ENCODE measurements at places on chromosomes 2 and 18.

DNA sequence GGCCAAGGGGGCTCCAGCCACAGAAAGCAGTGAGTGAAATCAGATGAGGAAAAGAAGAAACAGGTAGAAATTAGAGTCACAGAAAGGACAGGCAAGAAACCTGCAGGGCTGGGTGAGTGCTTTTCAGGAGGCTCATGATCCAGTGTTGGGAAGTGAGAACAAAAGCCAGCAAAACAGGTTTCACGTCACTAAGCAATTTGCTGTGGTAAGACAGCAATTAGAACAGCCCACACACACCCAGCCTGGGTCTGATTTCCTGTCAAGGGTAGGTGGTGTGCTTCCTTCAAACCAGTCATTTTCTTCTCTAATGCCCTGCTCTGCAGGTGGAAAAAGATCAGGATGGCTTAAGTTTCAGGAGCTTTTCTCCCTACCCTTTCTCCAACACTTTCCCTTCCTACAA is 52.9 kb upstream of the XDH start:
- DNase-seq = no peak

DNA sequence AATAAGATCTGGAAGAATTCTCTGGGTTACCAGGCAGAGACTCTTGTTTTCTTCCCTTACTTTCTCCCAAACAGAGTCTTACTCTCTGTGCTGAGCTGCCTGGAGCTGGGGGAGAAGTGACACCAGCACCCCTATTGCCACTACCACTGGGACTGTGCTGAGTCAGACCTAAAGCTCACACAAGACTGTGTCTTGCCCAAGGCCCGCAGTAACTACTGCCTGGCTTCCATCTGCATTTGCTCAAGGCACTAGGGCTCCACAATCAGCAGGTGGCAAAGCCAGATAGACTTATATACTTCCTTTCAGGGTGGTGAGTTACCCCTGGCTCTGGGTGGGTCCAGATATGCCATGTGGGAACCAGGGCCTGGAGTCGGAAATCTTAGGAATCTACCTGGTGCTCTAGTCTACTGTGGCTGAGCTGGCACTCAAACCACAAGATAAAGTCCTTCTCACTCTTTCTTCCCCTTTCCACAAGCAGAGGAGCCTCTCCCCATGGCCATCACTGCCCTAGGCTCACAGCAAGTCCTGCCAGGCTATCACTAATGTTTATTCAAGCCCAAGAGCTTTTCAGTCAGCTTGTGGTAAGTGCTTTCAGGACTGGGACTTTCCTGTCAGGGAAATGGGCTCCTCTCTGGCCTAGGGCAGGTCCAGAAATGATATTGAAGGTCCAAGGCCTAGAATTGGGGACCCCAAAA is 27.6 kb upstream of the SERPINB2 start:
- DNase-seq = no peak

DNA sequence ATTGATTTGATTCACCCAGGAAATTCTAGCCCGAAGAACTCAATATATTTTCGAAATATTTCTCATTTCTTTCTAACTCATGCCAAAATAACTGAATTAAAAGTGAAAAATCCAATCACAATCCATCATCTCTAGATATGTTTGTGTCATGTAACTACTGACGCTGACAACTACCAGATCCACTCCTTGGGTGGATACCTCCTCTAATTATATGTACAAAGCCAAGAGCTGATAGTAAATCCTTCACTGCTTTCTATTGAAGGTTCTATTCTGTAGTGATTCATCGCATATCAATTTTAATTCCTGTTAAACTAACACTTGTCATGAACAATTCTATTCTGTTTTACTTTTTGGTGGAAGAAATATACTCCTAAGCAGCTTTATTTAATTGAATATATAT is 1056.6 kb upstream of the NXPH2 start:
- no peak for DNase-seq

DNA sequence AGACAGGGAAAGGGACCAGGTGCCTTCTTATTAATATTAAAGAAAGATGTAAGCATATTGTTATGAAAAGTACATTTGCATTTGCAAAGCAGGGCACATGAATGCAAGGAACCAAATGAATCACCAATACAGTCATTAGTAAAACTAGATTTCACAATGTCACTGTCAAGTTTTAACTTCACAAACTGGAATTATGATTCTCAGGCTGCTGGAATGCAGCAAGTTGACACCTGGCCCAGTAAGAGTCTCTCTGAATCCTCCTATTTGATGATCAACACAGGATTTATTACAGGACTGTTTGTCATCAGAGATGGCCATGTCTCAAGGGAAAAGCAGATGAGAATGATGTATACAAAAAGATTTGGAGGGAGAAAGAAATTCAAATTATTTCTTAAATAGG is 72.9 kb upstream of the STK39 start:
- peak; percentile 9 for DNase-seq

DNA sequence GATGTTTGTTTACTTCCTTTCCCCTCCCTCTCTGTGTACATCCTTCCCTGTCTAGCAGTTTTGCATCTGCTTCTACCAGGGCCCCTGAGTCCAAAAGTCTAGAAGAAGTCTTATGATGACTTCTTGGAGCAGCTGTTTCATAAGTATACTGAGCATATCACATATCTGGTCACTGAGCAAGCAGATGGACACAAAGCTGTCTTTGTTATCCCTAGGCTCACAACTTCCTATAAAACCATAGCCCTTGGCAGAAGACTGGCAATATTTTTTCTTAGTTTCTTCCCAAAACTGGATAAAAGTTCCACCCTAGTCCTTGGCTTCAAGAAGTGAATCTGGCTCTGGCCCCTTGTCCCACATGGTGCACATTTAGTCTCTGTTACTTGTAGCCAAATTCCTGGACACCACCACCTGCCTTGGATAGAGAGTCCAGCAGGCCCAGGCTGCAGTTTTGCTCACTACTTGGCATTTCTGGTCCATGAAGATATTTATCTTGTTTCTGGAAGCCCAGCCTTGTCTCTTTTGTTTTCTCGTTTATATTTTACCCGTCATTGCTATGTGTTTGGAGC is 22.5 kb downstream of the THOC1 start:
- peak; percentile 3 for DNase-seq

DNA sequence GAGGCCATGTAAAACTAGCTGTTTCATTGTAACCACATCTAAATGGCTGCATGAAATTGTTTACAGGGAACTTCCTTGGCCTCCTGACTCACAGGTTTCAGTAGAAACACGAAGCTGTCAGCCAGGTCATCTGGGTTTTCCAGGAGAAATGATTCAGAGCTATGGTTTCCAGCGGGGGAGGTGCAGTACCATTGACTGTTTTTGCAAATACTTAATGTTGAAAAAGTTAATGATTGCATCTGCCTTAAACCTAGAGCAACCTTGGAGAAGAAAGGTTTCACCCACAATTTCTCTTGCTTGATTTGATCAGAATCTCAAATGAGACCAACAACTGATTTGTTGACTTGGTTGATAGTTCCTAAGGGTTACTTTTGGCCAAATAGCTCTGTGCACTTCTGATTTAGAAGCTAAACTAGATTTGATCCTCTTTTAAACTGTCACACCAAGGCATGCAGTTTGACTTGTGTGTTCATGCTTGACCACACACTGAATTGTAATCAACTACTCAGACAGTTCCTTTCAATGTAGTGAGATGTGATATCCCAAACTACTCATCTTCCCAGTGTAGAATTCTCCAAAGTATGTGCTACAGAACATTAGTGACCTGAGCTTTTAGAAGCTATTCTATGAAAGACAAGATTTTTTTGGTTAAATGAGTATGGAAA is 193.5 kb upstream of the CHST9 start:
- DNase-seq = no peak

- no peak for DNase-seq
Measured at GRCh38 chr18:63150326-63150725, 169.2 kb downstream of the BCL2 start.

DNA sequence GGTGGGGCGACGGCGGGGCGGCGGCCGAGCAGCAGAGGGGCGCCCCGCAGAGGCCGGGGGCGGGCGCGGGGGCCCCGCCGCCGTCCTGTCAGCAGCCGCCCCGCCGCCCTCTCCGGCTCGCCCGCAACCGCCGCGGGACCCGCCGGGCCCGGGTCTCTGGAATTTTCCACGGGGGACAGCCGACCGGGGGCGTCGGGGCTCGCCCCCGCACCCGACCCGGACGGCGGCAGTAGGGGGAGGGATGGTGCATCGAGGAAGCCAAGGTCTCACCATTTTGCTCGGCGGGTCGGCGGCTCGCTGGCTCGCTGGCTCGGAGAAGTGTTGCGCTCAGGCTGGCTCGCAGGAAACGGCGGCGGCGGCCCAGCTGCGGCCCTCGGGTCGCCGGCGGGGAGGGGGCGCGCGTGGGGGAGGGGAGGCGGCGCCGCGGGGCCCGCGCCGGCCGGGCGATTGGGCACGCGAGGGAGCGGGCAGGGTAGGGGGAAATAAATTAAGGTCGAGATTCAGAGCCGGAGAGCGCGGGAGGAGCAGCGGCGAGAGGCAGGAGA is 405 bp downstream of the PPP3R1 start:
- peak; percentile 44 for DNase-seq

DNA sequence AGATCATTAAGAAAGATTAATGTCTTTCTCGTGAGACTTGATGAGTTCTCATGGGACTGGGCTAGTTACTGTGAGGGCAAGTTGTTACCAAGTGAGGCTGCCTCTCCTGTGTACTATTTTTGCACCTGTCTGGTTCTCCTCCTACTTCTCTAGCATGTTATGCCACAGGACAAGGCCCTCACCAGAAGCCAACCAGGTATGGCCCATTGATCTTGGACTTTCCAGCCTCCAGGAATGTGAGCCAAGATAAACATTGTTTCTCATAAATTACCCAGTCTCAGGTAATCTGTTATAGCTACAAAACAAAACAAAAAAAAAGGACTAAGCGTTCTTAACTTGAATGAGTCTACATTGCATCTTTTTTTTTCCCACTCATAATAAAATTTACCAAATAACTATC is 184.1 kb downstream of the CDH7 start:
- DNase-seq = no peak

DNA sequence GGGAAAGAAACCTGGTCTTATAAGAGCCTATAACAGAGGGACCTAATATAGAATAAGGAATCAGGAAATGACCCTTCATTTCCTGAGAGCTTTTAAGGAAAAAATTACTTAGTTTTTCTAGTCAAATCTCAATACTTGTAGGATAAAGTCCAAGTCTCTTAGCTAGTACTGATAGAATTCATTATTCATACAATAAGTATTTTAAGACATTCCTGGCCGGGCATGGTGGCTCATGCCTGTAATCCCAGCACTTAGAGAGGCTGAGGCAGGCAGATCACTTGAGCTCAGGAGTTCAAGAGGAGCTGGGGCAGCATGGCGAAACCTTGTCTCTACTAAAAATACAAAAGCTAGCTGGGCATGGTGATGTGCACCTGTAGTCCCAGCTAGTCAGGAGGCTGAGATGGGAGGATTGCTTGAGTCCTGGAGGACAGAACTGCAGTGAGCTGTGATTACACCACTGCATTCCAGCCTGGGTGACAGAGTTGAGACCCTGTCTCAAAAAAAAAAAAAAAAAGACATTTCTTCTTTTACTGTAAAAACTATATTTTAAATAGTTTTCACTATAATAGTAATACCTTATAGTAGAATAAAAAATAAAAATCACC is 3.2 kb downstream of the RAB3GAP1 start:
- peak; percentile 47 for DNase-seq

DNA sequence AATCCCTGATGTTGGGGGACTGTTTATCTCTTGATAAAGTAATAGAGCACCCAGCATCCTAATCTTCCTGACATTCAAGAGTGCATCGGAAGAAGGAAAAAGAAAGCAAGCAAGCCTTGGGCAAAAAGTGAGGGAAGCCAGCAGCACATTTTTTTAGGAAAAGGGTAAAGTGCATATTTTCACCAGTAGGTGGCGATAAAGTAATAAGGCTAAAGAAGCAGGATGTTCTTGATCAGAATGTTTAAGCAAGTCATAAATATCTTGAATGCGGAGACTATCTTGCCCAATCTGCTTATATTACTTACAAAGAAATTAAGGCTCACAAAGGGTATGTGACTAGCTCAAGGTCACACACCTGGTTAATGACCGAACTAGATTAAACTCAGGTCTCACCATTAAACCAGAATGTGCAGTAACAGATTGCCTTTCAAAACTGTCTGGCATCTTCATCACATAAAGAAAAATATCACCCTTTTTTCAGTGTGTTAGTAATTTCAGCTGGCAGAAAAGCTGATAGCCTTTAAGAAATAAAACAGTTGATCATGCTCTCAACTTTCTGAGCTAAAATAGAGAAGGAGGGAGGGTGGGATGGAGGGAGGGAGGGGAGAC is 83.8 kb downstream of the VIT start:
- peak; percentile 80 for DNase-seq

- no peak for DNase-seq
Measured at GRCh38 chr2:96773922-96774321, 13.2 kb downstream of the CNNM4 start.

DNA sequence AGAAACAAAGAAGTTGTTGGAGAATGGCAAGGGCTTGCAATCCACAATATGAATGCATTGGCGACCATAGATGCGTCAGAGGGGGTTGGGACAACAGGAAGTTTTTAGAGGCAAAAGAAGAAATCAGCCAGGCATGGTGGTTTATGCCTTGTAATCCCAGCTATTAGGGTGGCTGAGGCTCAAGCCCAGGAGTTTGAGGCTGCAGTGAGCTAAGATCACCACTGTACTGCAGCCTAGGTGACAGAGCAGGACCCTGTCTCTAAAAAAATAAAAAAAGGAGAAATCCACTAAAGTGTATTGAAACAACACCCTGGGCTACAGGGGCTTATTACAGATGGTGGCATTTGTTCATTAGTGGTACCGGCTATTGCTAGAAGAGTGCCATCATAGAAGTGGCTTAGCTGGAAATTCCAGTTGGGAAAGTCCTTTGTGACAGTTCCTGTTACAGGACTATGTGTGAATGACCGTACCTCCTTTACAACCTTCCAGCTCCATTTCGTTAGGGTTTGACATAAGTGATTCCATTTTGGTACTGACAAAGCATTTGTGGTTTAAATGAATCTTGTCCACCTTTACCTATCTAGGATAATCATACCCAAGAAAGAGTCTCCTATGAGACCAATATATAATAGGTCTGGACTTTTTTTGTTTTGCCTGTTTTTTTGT is 10.7 kb upstream of the WDSUB1 start:
- no peak for DNase-seq

- no peak for DNase-seq
Measured at GRCh38 chr2:72395096-72395495, 247.4 kb upstream of the CYP26B1 start.

GRCh38 chr2:30268296-30268871 is 37.0 kb downstream of the LBH start:
- DNase-seq = no peak

GRCh38 chr18:24799176-24799575 is 338.7 kb downstream of the HRH4 start:
- DNase-seq = peak; percentile 8

All from foreskin fibroblast (primary cell).